Stimulated activated effector memory CD8-positive, alpha-beta T cell treated with anti-CD3 and anti-CD28 coated beads, Interleukin-12 subunit alpha, Interleukin-12 subunit beta, amount 100 ng/mL, for 72 hours (primary cell): ENCODE measurements at places on chromosomes 3 and 15.

- DNase-seq: no peak
These were observed 7.3 kb downstream of the FBLN2 start for GRCh38 chr3:13556207-13556606.

DNA sequence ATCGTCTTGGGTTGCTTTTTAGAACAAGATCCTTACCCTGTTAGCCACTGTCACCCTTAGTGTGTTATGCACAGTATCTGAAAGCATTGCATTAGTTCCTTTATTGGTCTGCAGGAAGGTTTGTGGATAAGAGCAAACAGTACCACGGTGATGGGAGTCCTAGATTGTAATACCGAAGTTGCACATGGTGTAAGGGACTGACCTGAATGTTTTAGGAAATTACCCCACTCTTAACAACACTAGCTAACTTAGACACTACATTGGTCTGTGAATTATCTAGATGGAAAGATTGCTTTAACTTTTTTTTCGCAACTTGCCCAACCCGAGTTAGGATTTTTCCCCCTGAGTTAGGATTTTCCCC lies 1.3 kb downstream of the STT3B start:
- DNase-seq: no peak

DNA sequence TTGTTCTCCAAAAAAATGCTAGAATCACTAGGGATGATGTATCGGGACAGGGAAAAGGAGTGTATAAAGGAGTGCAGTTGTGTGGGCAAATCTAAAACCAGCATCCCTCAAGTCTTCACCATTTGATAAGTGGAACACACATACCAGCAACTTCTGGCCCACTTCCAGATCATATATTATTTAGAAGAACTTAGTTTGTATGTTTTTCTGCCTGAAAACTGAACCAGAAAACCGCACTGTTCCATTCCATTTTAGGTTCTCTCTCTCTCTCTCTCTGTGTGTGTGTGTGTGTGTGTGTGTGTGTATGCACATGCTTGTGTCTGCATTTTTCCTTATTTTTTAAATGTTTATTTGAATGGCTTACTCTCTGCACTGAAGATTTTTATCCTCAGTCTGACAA lies 93.5 kb downstream of the SERPINI1 start:
- DNase-seq: no peak

- DNase-seq: no peak
These were observed 53.4 kb downstream of the FEM1B start for GRCh38 chr15:68330901-68331300.

- DNase-seq: no peak
These were observed 14.8 kb downstream of the UBE3A start for GRCh38 chr15:25424073-25424472.

DNA sequence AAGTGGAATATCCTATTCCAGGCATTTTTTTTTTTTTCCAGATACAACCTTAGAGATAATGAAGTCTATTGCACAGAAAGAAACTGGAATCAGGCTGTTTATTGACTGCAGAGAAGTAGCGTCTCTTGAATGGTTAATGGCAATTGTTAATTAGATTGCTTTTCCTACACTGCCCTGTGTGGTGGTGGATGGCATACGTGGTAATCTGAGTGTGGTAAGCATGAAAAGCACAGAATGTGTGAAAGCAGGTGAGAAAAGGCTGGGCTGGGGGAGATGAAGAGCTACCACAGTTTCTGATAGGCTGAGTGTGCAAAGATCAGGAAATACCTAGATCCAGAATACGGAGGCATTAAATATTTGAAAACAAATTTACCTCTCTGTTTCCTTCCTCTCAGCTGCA lies 486.3 kb upstream of the TBL1XR1 start:
- DNase-seq: no peak

DNA sequence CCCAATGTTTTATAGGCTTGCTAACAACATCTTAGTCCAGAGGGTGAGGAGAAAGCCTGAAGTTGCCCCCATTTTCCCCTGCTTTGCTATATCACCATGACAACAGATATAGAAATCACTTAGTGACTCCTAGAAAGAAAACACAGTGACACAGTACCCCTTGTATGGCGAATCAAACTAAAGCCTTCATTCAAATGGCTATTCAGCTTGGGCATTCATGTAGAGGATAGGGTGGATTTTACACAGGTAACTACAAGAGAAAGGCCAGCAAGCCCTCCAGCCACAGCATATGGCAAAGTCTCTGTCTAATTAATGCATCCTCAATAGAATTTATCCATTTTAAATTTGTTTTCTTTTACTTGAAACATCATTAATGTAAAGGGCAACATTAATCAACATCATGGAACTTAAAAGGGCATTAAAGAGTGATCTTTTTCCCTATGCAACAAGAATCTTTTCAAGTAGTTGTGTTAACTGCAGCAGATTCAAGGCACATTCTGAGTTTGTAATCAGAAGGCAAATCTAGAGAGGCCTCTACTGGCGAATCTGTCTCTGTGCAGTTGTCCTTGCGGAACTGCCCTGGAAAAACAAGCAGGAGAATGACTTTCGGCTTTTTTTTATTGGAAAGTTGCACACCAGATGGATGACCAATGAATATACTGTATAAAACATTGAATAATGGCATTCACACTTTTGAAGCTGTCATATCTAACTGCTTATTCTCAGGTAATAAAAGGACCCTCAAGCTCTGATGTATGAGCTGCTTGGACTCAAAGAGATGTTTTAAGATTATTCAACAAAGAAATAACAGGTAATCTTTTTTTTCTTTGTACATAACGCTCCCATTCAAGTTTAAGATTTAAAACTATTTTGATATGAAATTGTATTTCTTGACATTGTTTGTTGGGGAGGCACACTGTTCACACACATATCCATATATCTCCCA lies 621.7 kb upstream of the AGTR1 start:
- DNase-seq: no peak

GRCh38 chr3:88221726-88222125 lies 72.0 kb downstream of the C3orf38 start:
- DNase-seq: no peak

GRCh38 chr3:193240850-193241706 lies at the start of gene PLAAT1:
Gene PLAAT1 (plus strand): TSS chr3:193241222. CDS start chr3:193255651, 14,429 bp downstream.
- no peak for DNase-seq

DNA sequence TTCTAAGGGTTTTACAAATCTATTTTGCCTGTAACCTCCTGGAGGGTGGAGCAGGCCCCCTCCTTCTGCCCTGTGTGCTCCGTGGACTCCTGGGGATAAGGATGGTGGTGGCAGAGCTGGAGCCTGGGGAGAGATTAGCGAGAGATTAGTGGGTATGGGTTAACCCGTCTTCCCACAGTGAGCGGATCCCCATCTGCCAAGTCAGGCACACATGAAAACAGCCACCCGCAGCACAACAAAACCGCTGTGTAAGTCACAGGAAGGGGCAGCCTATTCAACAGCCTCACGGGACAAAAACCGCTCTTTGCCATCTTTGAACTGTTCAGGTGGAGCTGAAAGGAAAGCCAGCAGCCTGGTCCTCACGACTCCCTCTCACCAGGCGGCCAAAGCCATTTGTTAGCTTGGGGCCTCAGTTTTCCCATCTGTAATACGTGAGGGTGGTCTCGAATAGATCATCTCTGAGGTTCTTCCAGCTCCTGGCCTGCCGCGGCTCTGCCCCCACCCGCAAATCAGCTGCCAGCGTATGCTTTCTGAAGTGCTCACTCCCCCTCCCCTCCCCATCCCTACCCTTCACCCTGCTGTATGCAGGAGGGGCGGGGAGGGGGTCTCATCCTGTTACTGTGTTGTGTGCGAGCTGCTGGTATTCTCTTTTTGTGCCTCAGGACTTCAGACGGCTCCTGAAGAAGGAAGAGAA lies 43.6 kb downstream of the PDIA5 start:
- DNase-seq: no peak

GRCh38 chr3:171986176-171986575 lies 53.2 kb upstream of the FNDC3B start:
- no peak for DNase-seq

DNA sequence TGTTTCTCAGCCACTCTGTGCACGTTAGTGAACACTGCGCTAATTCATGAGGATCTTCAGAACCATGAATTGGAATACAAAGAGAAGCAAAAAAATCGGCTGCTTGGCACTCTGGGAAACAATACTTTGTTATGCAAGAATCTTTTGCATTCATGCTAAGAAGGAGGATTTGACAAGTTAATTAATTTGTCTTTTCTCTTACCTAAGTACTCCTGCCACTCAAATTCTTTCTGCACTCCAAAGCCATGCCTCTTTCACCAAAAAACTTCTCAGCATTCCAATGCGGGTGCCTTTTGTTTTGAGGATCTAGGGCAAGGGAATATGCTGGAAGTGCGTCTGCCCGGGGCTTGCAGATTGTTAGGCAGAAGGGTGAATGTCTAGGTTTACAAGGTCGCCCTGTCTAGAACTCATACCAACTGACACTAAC lies 11.3 kb upstream of the KAT2B start:
- no peak for DNase-seq

- DNase-seq: no peak
These were observed 12.1 kb upstream of the ALAS1 start for GRCh38 chr3:52185837-52186236.

DNA sequence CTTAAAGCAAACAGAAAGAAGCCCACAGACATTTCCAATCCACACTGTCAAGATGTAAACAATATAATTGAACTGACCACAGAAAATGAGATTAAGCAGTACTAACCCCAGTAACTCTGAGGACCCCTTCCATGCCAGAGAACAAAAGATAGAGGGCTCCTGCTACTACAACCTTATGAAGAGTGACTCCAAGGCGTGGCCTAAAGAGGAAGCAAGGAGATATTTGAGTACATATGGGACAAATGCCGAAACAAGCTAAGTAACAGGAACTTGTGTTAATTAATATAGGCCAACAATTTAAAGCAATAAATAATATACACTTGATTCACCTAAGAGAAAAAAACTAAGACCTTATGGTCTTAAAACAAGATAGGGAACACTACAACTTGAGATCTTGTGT lies 25.0 kb upstream of the VPS39 start:
- no peak for DNase-seq

DNA sequence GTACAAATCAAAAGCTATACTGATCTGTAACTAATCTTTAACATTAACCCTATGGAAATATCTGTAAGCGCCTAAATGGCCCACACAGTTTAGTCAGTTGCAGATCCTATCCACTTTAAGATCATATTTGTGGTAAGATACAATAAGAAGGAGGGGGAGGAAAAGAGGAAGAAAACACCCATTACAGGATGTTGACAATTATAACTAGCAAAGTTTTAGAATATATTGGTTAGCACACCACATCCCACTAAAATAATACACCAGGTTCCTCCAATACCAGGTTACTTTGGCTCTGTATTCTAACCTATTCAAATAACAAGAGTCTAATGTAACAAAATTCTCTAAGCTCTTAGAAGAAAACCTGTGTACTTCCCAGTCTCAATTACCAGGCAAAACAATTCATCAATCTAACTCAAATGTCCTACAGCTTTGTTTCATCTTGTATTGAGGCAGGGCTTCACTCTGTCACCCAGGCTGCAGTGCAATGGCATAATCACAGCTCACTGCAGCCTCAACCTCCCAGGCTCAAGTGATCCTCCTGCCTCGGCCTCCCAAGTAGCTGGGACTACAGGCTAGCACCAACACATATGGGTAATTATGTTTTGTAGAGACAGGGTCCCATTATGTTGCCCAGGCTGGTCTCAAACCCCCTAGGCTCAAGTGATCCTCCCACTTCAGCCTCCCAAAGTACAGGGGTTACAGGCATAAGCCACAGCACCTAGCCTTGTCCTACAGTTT lies 4.2 kb downstream of the SLC4A7 start:
- no peak for DNase-seq

DNA sequence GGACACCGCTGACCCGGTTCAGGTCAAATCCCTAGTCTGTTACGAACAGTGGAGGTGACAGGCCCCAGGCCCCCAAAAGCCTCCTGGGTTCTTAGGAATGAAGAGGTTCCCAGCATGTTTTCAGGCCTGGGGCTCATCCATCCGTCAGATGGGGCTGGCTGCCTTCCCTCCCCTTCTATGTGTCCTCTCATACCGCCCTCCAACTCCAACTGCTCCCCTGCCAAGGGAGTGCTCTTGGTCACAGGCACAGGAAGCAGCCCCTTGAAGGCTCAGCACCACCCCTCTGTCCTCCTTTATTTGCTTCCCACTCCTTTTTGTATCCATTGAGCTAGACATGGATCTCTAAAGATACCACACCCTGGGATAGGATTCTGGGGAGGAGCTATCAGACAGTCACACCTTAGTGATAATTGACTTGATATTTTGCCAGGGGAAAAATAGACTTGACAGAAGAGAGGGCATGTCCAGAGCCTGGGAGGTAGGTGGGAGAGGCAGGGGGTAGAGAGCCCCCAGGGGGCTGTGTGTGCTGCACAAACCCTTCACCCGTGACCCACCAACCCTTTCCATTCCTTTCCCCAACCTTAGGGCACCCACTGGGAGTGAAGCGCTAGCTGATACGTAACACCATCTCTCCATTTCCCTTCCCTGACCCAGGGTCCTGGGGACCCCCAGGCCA lies 10.7 kb upstream of the CSPG4 start:
- no peak for DNase-seq

- no peak for DNase-seq
These were observed 20.6 kb upstream of the SLC4A7 start for GRCh38 chr3:27504749-27505148.

- no peak for DNase-seq
These were observed 4.7 kb downstream of the PATL2 start for GRCh38 chr15:44706401-44706800.

GRCh38 chr3:159821736-159822135 lies 166.9 kb upstream of the IL12A start:
- no peak for DNase-seq

- no peak for DNase-seq
These were observed 38.7 kb upstream of the CA12 start for GRCh38 chr15:63420333-63420747.
